ENCODE measurements at places on chromosomes 6 and 20. TPM values are rescaled to one million over a fixed set of nuclear protein-coding genes. Genes with fewer than 3 reads are reported as not detected.
A peak's percentile ranks its signal among the peaks of the same experiment; 100 is the strongest.

Gene HAO1
- total RNA-seq = not detected

Gene ULBP2
- 2.4 TPM for total RNA-seq

Gene ATXN1
- 41.8 TPM for total RNA-seq

Gene OPRL1
- 0.75 TPM for total RNA-seq

Gene C4A
- 175 TPM for total RNA-seq

GRCh38 chr6:169789146-169789943 lies 37.9 kb downstream of the ERMARD start:
- H3K27me3 ChIP-seq = no peaks in the 10 kb centered on the region
- no peak overlapping the region for H3K27ac ChIP-seq
- peak overlapping the region; percentile 54 for H3K4me3 ChIP-seq
- no peaks in the 10 kb centered on the region for H3K4me1 ChIP-seq

DNA sequence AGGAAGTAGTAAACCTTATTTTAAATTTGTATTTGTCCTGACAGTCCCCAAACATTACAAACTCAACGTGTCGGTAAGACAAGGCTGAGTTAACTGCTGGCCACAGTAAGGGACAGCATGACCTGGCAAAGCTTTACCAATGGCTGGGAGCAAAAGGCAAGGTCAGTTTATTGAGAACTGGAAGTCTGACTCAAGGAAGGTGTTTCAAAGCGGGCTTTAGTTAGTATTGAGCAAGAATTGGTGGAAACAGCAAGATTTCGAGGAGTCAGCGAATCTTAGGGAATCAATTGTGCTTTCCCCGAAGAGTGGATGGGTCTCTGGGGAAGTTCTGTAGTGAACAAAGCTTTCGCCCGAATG lies 885 bp upstream of the GZF1 start:
- peak overlapping the region; percentile 96 for H3K4me3 ChIP-seq
- no peaks in the 10 kb centered on the region for H3K4me1 ChIP-seq
- H3K27ac ChIP-seq = peak overlapping the region; percentile 99
- H3K27me3 ChIP-seq = no peaks in the 10 kb centered on the region
- peaks cover 21% of the 10 kb centered on the region for H3K36me3 ChIP-seq
- DNase-seq = no peak

DNA sequence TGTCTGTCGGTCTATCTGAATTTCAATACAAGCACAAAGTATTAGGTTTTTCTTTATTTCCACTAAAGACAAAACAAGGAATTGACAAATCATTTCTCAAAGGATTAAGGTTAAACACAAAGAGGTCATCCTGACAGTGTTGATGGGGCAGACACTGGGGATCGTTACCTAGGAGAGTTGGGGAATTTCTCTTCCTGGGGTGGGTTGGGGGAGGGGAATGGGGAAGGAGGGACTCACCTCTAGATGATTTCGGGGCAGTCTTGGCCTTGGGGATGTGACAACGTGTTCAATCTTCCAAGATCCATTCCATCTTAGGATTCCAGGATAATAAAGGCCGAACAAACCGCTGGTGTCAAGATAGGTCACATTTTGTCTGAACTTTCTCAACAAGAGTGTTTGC lies 35.4 kb upstream of the FOXA2 start:
- no peaks in the 10 kb centered on the region for H3K27me3 ChIP-seq
- H3K4me3 ChIP-seq = no peak overlapping the region
- DNase-seq = no peak
- H3K4me1 ChIP-seq = no peaks in the 10 kb centered on the region
- H3K36me3 ChIP-seq = no peaks in the 10 kb centered on the region

DNA sequence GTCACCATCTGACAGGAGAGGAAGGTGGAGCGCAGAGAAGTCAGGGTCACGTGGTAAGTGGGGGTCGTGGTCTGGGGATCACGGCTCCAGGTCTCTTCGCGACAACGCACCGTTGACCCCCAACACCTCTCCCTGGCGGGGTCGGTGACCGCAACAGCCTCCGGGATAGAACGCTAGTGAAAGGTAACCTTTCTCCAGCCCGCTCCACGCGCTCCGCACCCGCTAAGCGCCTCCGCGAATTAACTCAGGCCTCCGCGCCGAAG lies 600 bp upstream of the SYNJ2 start:
- no peaks in the 10 kb centered on the region for H3K27me3 ChIP-seq
- H3K4me1 ChIP-seq = no peaks in the 10 kb centered on the region
- peak overlapping the region; percentile 84 for H3K4me3 ChIP-seq
- H3K27ac ChIP-seq = peak overlapping the region; percentile 82

DNA sequence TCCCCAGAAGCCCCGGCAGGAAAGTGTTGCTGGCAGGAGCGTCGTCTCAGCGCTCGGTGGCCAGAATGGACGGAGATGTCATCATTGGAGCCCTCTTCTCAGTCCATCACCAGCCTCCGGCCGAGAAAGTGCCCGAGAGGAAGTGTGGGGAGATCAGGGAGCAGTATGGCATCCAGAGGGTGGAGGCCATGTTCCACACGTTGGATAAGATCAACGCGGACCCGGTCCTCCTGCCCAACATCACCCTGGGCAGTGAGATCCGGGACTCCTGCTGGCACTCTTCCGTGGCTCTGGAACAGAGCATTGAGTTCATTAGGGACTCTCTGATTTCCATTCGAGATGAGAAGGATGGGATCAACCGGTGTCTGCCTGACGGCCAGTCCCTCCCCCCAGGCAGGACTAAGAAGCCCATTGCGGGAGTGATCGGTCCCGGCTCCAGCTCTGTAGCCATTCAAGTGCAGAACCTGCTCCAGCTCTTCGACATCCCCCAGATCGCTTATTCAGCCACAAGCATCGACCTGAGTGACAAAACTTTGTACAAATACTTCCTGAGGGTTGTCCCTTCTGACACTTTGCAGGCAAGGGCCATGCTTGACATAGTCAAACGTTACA lies 817 bp downstream of the GRM1 start:
- H3K4me1 ChIP-seq = no peaks in the 10 kb centered on the region
- no peak for DNase-seq
- no peaks in the 10 kb centered on the region for H3K36me3 ChIP-seq
- H3K27me3 ChIP-seq = peaks cover 3% of the 10 kb centered on the region
- no peak overlapping the region for H3K27ac ChIP-seq

GRCh38 chr6:14386668-14387067 lies 269.1 kb downstream of the CD83 start:
- H3K4me1 ChIP-seq = no peaks in the 10 kb centered on the region
- no peak for DNase-seq
- H3K27ac ChIP-seq = no peak overlapping the region
- no peak overlapping the region for H3K4me3 ChIP-seq
- H3K36me3 ChIP-seq = no peaks in the 10 kb centered on the region
- H3K27me3 ChIP-seq = no peaks in the 10 kb centered on the region

GRCh38 chr6:138795809-138796603 lies at the start of gene ECT2L:
Gene ECT2L, plus strand, starts transcription at chr6:138796087. Its CDS starts 17,188 bp downstream, at chr6:138813275.
- H3K27ac ChIP-seq = peak within 1 kb of the TSS; percentile 70
- peaks cover 12% of the 10 kb centered on the region for H3K4me1 ChIP-seq
- H3K36me3 ChIP-seq = no peaks in the 10 kb centered on the region
- DNase-seq = peak; percentile 81
- H3K27me3 ChIP-seq = no peaks in the 10 kb centered on the region

DNA sequence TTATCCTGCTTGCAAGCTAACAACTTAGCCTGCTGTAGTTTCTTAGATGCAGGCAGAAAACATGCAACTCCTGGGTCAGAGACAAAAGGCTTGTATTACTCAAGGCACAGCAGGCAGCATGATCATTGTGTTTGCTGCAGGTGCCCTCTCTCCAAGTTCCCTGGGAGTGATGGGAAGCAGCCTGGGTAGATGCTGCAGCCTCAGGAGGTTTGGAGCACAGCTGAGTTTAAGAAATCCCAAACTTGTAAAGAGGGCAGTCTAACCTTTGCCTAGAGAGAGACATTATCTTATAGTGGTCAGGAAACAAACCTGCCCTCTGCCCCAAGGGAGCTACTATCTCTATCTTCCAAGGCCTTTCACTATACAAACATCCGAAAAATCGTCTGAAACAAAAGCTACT lies 61.1 kb downstream of the PFDN4 start:
- H3K4me1 ChIP-seq = no peaks in the 10 kb centered on the region
- no peak for DNase-seq
- H3K27me3 ChIP-seq = no peaks in the 10 kb centered on the region
- H3K27ac ChIP-seq = no peak overlapping the region
- H3K4me3 ChIP-seq = no peak overlapping the region

DNA sequence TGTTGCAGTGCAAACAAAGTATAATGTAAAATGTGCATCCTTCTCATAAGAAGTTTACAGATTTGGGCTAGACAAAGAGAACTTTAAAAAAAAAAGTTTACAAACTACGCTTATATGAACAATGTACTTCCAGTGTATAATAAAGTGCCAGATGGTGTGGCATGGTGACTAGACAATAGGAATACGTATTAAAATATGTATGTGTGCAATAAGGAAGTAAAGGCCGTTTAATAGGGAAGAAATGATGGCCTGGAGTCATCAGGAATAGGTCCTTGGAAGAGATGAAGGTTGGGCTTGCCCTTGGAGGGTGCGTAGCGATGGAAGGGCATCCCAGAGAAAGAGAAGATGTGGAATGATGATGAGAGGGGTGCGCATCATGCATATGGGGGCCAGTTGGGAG lies 108.2 kb downstream of the SOBP start:
- H3K27me3 ChIP-seq = no peaks in the 10 kb centered on the region
- no peaks in the 10 kb centered on the region for H3K4me1 ChIP-seq
- DNase-seq = no peak
- H3K27ac ChIP-seq = no peak overlapping the region
- no peak overlapping the region for H3K4me3 ChIP-seq
- H3K36me3 ChIP-seq = no peaks in the 10 kb centered on the region

DNA sequence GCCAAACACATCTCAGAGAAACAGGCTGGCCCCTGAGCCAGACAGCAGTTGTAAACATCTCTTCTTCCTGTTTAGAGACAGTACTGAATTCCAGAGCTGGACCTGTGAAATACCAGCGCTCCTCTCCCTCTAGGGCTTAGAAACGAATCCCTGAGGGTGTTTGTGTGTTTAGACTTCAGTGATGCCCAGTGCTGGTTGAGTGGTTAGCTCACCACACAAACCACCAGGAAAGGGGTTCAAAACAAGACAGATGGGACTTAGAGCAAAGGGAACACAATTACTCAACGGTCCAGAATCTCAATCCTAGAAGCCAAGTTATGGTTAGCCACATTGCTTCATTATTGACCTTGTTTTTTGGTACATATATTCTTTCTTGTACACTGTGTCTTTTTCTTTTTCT lies 108.7 kb upstream of the TMEM170B start:
- peak overlapping the region; percentile 61 for H3K27ac ChIP-seq
- no peaks in the 10 kb centered on the region for H3K27me3 ChIP-seq
- H3K4me1 ChIP-seq = no peaks in the 10 kb centered on the region
- H3K36me3 ChIP-seq = no peaks in the 10 kb centered on the region
- DNase-seq = no peak

GRCh38 chr6:111357705-111358104 lies 125.3 kb downstream of the REV3L start:
- H3K27me3 ChIP-seq = no peaks in the 10 kb centered on the region
- H3K27ac ChIP-seq = no peak overlapping the region
- H3K4me1 ChIP-seq = no peaks in the 10 kb centered on the region

DNA sequence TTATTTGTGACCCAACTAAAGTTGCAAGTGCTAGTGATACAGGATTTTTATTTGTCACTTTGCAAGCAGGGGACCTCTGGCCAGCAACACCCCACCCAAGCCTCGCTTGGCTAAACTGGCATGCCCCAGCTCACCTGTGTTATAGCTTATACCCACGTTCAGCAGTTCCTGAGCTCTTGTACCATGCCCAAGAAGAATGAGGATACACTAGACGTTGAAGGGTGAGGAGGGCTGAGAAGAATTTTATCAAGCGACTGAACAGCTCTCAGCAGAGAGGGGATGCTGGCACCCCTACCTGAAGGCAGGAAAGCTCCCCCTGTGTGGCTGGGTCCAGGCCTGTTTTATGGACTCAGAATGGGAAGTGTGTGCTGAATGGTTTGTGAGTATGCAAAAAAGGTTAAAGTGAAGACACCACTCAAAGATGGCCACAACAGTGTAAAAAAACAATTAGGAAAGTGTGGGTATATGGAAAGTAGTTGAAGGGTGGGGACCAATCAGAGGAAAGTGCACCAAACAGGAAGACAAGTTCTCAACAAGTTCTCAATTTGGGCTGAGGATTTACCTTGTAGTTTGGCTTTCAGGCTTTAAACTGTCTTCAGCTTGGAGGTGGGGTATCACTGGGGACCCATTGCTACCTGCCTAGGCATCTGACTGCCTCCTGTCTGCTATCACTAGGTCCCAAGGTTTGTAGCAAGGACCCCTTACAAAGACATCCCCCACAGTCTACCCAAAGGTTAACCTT lies 15.0 kb downstream of the BTN2A1 start:
- no peak for DNase-seq
- peaks cover 18% of the 10 kb centered on the region for H3K36me3 ChIP-seq
- peaks cover 11% of the 10 kb centered on the region for H3K4me1 ChIP-seq
- H3K4me3 ChIP-seq = no peak overlapping the region
- peak overlapping the region; percentile 88 for H3K27ac ChIP-seq

DNA sequence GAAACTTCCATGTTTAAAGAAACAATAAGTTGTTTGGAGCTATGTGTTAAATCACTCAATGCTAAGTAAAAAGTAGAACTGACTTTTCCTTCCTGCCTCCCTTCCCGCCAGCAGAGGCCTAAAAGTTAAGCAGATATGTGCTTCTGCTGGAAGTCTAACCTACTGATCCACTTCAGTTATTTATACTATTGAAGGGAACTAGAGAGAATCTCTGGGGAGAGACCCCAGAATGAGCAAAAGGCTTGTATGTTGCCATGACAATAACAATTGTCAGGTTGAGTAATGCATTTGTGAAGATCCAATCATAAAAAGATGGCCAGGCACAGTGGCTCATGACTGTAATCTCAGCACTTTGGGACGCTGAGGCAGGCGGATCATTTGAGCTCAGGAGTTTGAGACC lies 24.7 kb downstream of the MGME1 start:
- no peaks in the 10 kb centered on the region for H3K27me3 ChIP-seq
- DNase-seq = peak; percentile 21
- no peak overlapping the region for H3K4me3 ChIP-seq
- H3K4me1 ChIP-seq = no peaks in the 10 kb centered on the region
- H3K27ac ChIP-seq = no peak overlapping the region

DNA sequence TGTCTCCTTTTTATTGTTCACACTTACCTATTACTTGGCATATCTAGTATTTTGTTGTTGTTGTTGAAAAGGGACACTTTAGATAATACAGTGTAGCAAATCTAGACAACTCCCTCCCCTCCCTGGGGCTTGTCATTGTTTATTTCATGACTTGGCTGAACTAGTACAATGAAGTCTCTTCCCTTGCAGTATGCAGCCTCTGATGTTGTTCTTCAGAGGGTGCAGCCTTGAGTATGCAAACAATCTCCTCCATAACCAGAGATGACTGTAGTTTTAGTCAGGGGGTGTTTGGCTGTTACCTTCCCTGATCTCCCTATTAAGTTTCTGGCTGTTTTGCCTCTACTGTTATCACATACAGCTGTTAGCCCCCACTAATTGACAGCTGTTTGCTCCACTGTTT lies 315.4 kb upstream of the RUNX2 start:
- H3K27me3 ChIP-seq = no peaks in the 10 kb centered on the region
- no peaks in the 10 kb centered on the region for H3K36me3 ChIP-seq
- H3K27ac ChIP-seq = no peak overlapping the region

GRCh38 chr6:1745814-1746213 lies 136.1 kb downstream of the FOXC1 start:
- DNase-seq = no peak
- H3K36me3 ChIP-seq = no peaks in the 10 kb centered on the region
- H3K27me3 ChIP-seq = no peaks in the 10 kb centered on the region
- H3K27ac ChIP-seq = no peak overlapping the region
- H3K4me3 ChIP-seq = no peak overlapping the region

GRCh38 chr6:82385102-82385501 lies 21.5 kb downstream of the TPBG start:
- no peaks in the 10 kb centered on the region for H3K27me3 ChIP-seq
- H3K36me3 ChIP-seq = no peaks in the 10 kb centered on the region
- no peak overlapping the region for H3K27ac ChIP-seq
- no peak for DNase-seq
- H3K4me1 ChIP-seq = no peaks in the 10 kb centered on the region

GRCh38 chr20:1848373-1848772 lies 46.8 kb upstream of the SIRPA start:
- H3K4me1 ChIP-seq = no peaks in the 10 kb centered on the region
- no peak overlapping the region for H3K27ac ChIP-seq
- H3K36me3 ChIP-seq = no peaks in the 10 kb centered on the region
- no peaks in the 10 kb centered on the region for H3K27me3 ChIP-seq
